ENCODE measurements at places on chromosomes 3 and 15.

DNA sequence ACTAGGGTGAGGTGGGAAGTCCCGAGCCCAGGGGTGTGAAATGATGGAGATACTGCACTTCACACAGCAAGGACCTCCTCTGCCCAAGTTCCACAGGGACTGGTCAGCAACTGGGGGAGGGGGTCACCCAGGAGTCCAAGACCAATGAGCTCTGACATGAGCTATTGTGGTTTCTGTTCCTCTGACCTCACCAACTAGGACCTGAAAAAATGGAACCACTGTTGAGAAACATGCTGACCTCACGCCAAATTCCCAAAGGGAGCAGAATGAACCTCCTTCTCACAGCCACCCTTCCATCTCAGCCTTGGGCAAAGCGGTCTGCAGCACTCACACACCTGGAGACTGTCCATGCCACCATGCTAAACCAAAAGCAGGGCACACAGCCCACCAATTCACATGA lies 69.3 kb downstream of the LRIG1 start:
- no peak for DNase-seq
- H3K36me3 ChIP-seq = peaks cover 7% of the 10 kb centered on the region
- peaks cover 18% of the 10 kb centered on the region for H3K4me1 ChIP-seq

GRCh38 chr15:48422401-48422800 lies 91.2 kb downstream of the DUT start:
- no peak overlapping the region for H3K27ac ChIP-seq
- no peaks in the 10 kb centered on the region for H3K36me3 ChIP-seq
- no peaks in the 10 kb centered on the region for H3K27me3 ChIP-seq
- no peak overlapping the region for H3K4me3 ChIP-seq

- no peak overlapping the region for H3K27ac ChIP-seq
- DNase-seq = no peak
- peaks cover 6% of the 10 kb centered on the region for H3K4me1 ChIP-seq
- no peaks in the 10 kb centered on the region for H3K27me3 ChIP-seq
- H3K4me3 ChIP-seq = no peak overlapping the region
Observed at GRCh38 chr3:46143951-46144473, 64.1 kb downstream of the CCR1 start.

DNA sequence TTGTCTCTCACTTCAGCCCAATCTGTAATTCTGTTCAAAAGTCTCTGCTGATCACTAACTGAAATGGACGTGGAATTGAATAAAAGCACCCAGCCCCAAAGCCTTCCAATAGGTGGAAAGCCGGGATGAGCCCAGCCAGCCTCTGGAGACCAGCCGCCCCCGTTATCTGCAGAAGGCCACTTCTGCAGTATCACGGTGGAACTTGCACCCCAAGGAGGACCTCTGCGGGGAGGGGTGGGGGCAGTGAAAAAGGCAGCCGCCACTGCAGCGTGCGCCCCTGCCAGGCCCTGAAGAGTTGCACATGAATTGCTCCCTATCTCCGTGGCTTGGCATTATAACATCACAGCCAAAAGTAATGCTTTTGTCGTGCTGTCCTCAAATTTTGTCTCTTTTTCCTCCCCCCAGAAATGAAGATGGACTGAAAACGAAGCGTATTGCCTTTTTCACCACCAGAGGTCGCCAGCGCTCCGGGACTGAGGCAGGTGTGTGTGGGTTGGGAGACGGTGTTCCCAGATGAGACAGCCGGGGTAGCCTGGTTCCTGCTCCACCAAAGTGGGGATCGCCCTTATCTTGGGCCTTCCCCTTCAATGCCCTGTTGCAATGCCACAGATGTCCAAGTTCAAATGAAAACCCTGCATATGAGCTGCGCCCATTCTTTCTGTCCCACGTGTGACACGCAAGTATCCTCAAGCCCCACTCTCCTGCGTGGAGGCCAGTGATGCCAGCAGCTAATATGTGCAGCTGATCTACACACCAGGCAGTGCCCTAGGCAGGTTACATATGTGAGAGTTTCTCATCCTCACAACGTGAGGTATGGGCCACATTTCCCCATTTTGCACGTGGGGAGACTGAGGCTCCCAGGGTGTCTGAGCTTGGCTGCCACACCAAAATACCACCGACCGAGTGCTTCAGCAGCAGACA lies 96.0 kb downstream of the LRRK1 start:
- H3K4me3 ChIP-seq = no peak overlapping the region
- H3K27me3 ChIP-seq = no peaks in the 10 kb centered on the region
- no peaks in the 10 kb centered on the region for H3K36me3 ChIP-seq
- H3K4me1 ChIP-seq = no peaks in the 10 kb centered on the region
- peak; percentile 54 for DNase-seq

- DNase-seq = no peak
Observed at GRCh38 chr3:195221015-195221853, 49.7 kb downstream of the XXYLT1 start.

GRCh38 chr3:9056581-9056980 lies 93.3 kb upstream of the RAD18 start:
- H3K27ac ChIP-seq = no peak overlapping the region
- no peaks in the 10 kb centered on the region for H3K27me3 ChIP-seq
- H3K4me3 ChIP-seq = no peak overlapping the region
- H3K36me3 ChIP-seq = no peaks in the 10 kb centered on the region
- no peak for DNase-seq

GRCh38 chr15:45884289-45884688 lies 249.5 kb downstream of the SQOR start:
- no peak overlapping the region for H3K4me3 ChIP-seq
- no peak for DNase-seq

- no peaks in the 10 kb centered on the region for H3K27me3 ChIP-seq
- no peak for DNase-seq
- no peaks in the 10 kb centered on the region for H3K36me3 ChIP-seq
Observed at GRCh38 chr3:161695811-161696210, 199.2 kb downstream of the OTOL1 start.

DNA sequence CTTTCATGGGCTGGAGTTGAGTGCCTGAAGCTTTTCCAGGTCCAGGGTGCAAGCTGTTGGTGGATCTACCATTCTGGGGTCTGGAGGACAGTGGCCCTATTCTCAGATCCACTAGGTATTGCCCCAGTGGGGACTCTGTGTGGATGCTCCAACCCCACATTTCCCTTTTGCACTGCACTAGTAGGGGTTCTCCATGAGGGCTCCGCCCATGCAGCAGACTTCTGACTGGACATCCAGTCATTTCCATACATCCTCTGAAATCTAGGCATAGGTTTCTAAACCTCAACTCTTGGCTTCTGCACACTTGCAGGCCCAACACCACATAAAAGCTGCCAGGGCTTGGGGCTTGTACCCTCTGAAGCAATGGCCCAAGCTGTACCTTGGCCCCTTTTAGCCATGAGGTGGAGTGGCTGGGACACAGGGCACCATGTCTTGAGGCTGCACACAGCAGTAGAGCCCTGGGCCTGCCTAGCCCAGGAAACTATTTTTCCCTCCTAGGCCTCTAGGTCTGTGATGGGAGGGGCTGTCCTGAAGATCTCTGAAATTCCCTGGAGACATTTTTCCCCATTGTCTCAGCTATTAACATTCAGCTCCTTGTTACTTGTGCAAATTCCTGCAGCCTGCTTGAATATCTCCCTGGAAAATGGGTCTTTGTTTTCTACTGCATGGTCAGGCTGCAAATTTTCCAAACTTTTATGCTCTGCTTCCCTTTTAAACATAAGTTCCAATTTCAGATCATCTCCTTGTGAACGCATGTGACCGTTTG lies 6.0 kb upstream of the HACD2 start:
- H3K27me3 ChIP-seq = no peaks in the 10 kb centered on the region
- H3K27ac ChIP-seq = no peak overlapping the region
- H3K4me3 ChIP-seq = no peak overlapping the region
- no peaks in the 10 kb centered on the region for H3K36me3 ChIP-seq
- peaks cover 7% of the 10 kb centered on the region for H3K4me1 ChIP-seq

DNA sequence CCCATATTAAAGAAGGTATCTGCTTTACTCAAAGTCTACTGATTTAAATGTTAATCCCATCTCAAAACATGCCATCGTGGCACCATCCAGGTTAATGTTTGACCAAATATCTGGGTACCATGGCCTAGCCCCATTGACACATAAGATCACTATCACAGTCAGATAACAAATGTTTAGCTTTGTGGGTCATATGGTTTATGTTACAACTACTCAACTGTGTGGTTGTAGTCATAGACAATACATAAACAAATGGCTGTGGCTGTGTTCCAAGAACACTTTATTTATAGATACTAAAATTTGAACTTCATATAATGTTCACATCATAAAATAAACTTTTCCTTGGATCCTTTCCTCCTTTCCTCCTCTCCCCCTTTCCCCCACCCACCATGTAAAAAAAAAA lies 9.8 kb upstream of the SNRPN start:
- H3K4me1 ChIP-seq = no peaks in the 10 kb centered on the region
- DNase-seq = no peak
- no peak overlapping the region for H3K4me3 ChIP-seq
- no peak overlapping the region for H3K27ac ChIP-seq
- no peaks in the 10 kb centered on the region for H3K36me3 ChIP-seq
- no peaks in the 10 kb centered on the region for H3K27me3 ChIP-seq
